ENCODE measurements at places on chromosomes 6 and 20.

DNA sequence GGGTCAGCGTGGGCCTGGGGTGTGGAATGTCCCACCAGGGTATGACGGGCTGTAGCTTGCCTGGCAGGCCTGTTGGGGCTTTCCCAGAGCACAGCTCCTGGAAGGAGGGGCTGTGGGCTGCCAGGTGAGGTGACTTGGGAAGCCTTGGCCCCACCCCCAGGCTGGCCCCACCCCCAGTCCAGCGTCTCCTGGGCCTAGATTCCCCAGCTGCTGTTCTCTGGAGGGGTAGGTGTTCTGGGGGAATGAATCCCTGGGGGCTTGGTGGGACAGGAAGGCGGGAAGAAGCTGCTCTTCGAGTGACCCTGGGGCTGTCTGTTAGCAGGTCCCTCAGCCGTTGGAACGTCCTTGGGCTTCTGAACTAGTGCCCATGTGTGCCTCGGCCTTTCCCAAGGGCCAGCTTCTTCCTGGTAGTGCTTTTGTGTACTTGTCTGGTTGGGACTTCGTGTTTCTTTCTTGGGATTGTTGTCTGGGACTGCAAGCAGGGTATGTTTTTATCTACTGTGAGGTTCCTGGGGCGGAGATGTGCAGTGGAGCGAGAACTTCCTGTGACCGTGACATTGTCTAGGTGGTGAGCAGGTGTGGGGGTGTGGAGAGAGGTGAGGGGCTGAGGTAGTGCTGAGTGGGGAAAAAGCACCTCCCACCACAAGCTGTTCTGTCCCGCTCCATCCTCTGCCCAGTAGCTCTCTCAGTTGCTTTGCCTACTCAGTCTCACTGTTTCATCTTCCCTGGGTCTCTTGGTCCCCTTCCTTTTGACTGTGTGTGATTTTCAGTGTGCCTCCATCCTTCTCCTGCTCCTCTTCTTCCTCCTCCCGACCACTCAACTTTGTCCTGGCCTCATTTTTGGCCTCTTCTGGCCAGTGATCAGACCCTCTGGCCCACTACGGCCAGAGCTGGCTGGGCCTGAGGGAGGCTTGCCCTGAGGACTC is 1.3 kb upstream of the DDR1 start:
- DNase-seq = no peak

DNA sequence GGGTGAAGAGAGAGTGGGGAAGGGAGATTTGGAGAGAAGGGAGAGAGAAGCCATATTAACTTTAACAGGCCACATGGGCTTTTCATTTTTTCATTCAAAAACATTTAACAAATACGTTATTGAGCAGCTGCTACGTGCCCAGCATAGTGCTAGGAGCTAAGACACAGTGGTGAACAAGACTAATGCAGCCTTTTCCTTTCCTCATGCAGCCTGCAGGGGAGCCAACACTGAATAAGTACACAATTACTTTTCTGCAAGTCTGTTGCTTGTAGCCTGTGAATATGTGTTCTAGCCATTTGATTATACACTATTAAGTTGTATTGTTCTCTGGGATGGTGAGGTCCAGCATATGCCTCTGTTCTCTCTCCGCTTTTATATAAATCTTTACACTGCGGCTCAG is 1.9 kb upstream of the BLOC1S5 start:
- no peak for DNase-seq

GRCh38 chr6:125025164-125025854 is 63.1 kb downstream of the RNF217 start:
- no peak for DNase-seq

- DNase-seq = no peak
Measured at GRCh38 chr20:56417911-56418310, 5.9 kb downstream of the CASS4 start.

- no peak for DNase-seq
Measured at GRCh38 chr6:56539527-56540105, 103.1 kb downstream of the DST start.

DNA sequence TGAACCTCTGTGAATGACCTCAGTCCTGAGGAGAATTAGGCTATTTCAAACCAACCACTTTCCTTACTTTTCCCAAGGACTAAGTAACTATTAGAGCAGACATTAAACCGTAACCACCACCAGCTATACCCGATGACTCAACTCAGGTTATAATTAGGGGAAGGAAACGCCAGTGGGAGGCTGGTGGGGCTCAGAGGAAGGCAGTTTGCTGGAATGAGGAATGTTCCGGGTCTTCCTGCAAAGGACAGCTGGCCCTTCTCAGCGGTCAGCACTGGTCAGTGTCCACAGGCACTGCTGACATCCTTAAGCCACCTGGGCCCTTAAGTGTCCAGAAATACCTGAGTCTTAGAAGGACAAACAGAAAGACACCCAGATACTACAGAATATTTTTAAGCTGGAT is 515.2 kb downstream of the MAFB start:
- DNase-seq = no peak
